ENCODE measurements at places on chromosomes 3 and 15.
A peak's percentile ranks its signal among the peaks of the same experiment; 100 is the strongest.

- DNase-seq, result no peak
Measured at GRCh38 chr3:124455891-124456290, 274.4 kb upstream of the UMPS start.

- DNase-seq, result peak; percentile 92
Measured at GRCh38 chr3:69212411-69213160, 90.2 kb upstream of the LMOD3 start.

- no peak for DNase-seq
Measured at GRCh38 chr3:108414007-108414406, 96.4 kb downstream of the MYH15 start.

DNA sequence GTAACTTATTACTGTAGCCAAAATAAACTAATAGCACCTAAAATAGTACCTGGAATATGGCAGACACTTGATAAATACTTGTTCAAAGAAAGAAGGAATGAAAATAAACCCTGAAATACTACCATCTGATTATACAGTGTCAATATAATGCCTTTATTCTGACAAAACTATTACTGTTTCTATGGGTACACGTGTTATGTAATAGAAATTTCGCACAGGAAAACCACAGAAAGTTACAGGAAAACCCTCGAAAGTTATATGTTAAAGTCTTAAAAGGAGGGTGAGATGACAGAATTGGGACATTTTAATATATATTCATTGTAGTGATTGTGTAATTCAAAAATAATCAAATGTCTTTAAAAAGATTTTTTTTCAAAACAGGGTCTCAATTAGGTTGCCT, 28.8 kb downstream of the ETFA start:
- no peak for DNase-seq

GRCh38 chr3:72039677-72040076, 254.7 kb upstream of the PROK2 start:
- no peak for DNase-seq

DNA sequence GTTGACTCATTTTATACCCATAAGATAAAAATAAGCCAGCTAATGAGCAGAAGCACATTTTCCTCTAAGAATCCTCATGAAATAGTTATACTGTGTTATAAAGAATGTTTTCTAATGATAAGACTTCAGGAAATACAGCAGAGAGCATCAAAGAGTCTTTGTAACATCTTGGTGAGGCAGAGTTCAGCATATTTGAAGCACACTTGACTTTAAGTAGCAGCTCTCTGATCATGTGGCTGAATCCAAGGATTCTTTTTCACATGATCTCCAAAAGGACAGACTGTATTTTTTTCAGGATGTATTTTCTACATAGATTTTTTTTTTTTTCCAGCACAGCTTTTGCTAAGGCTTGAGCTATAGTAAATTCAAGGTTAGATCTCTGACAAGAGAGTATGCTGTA, 195.1 kb downstream of the SI start:
- no peak for DNase-seq

DNA sequence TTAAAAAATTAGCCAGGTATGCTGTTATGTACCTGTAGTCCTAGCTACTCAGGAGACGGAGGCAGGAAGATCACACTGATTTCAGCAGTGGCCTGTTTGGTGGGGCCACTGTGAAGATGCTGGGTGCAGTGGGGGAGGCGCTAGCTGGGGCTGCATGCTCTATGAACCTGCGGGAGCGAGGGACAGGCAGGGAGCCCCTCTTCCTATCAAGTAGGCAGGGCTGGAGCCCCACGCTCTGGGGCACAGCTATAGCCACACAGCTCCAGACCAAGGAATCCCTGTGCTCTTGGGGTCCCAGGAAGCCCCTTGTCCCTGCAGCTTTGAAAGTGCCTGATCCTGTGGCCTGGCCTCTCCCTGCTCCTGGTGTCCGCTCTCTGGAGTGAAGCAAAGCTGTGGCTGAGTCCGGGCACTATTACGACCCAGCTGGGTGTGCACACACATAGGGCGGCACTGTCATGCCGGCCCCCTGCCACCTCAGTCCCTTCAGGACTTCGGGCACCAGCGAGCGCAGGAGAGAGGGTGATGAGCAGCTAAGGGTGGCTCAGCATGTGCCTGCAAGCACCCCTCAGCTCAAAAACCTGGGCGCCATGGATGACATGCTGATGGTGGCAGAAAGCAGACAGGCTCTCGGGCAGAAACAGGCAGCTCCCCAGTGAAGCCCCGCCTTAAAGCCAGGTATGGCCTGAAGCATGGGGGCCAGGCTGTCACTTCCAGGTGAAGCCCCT, 262.6 kb downstream of the TBC1D5 start:
- no peak for DNase-seq

DNA sequence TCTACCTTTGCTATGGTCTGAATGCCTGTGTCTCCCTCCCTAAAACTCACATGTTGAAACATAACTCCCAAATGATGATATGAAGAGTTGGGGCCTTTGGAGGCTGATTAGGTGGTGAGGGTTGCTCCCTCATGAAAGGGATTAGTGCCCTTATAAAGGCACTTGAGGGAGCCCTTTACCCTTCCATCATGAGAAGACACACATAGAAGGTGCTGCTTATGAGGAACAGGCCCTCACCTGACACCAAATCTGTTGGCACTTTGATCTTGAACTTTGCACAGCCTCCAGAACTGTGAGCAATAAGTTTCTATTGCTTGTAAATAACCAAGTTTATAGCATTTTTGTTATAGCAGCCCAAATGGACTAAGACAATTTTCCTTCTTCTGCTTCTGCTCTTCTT, 76.2 kb upstream of the ADAMTS9 start:
- DNase-seq, result peak; percentile 24

GRCh38 chr3:46097691-46098241, 70.5 kb upstream of the XCR1 start:
- no peak for DNase-seq

- DNase-seq, result no peak
Measured at GRCh38 chr3:51860703-51861665, at the start of gene IQCF2. IQCF2 (plus strand) TSS chr3:51861615; CDS start chr3:51861667, 52 bp downstream.

DNA sequence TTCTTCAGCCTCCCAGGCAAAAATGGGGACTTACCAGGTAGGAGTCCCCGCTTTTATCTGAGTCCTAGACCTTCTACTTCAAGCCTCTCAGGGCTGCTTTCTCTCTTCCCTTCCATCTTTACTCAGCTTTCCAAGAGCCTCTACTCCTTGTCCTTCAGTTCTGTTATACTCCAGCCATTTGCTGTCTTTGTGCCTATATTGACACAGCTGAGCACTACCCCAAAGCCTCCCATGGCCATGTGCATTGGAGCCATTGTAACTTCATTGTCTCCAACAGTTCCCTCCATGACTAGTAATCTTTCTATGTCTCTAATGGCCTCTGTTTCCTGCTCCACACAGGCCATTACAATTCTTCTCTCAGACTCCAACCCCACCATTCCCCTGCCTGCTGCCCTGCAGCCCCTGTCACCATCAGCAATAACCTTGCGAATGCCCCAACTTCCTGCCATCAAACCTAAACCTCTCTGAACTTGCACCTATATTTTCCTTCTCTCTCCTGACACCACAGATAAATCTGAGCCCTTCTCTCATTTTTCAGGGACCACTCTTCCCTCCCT, 77.9 kb upstream of the ADPGK start:
- DNase-seq, result no peak

DNA sequence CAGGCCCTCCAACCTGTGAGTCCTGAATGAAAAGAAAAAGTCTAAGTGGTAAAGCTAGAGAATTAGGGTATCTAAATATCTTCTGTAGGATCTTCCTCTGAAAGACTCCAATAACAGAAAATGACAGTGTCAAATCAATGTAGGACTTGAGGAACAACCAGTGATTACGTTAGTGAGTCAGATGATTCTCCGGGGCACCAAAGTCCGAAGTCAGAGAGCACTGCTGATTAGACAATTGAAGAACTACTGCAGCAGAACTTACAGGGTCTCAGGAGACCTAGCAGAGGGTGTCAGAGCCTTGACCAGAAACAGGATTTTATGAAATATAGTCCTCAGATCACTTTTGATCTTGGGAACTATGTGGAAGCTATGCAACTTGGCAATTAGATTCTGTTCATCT, 605.8 kb downstream of the EPHA3 start:
- DNase-seq, result no peak

DNA sequence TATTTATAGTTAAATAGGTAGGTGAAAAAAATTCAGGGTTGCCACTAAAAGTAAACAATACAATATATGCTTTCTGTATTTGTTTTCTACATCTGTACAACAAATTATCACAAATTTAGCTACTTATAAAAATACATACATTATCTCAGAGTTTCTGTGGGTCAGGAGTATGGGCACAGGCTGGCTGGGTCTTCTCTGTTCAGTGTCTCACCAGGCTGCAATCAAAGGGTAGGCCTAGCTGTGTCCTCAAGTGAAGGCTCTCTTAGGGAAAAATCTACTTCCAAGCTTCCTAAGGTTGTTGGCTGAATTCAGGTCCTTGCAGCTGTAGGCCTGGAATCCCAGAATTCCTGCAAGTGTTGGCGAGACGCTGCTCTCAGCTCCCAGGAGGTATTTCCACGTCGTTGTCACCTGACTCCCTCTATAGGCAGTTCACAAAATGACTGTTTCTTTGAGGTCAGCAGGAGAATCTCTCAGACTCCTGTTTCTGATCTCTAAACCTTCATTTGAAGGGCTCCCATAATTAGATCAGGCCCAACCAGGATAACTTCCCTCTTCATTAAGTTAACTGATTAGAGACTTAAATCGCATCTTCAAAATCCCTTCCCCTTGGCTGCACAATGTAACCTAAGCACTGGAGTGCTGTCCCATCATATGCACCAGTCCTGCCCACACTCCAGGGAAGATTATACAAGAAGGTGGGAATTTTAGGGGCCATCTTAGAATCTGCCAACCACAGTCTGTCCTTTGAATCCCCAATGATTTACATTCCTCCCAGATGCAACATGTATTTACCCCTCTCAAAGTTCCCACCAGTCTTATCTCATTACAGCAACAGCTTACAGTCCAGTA, 296.6 kb downstream of the SUCLG2 start:
- peak; percentile 8 for DNase-seq

DNA sequence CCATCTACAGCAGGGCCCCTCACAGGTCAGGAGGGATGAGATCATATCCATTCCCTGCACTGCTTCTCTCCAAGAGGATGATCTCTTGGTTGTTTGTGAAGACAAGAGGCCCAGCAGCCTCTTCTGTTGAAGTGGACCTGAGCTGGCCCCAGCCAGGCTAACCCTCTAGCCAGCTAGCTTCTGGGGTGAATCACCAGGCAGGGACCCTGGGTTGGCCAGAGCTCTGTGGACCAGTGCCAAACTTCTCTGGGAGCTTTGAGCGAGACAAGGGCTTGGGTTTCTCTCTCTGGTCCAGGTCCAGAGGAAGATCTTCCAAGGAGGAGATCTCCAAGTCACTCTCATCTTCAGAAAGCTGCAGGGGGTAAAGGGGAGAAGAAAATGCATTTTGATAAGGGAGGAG, 52.7 kb downstream of the CLDN18 start:
- DNase-seq, result no peak

GRCh38 chr3:153456833-153457545, 295.0 kb downstream of the RAP2B start:
- DNase-seq, result no peak

DNA sequence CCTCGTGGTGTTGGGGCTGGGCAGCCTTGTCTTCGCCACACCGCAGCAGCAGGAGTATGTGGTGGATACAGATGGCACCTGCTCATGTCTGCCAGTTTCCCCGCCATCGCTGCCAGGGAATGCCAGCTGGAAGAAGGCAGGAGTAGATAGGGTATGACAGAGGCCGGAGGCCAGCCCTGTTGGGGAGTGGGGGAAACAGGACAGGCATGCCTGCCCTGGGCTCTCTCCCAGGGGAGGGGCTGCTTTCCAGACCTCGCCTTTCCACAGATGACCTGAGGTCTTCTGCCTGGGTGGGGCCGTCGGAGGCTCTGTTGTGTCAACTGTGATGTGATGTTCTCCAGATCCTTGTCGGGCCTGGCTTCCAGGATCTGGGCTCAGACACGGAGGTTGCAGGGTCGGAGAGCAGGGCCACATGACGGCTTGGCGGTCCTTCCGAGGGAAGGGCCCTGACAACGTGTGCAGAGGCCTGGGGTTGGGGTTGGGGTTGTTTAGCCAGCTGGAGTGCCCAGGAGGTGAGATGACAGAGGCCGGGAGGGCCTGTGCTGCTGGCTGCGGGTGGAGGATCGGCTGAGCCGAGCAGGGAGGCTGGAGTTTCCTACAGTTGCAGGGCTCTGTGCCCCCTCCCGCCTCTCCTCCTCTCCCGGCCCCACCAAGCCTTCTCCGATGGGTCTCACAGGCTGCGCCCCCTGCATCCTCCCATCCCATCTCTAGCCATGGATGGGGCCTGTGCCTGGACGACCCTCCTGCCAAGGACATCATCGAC, 102.0 kb downstream of the TBC1D2B start:
- DNase-seq, result no peak

DNA sequence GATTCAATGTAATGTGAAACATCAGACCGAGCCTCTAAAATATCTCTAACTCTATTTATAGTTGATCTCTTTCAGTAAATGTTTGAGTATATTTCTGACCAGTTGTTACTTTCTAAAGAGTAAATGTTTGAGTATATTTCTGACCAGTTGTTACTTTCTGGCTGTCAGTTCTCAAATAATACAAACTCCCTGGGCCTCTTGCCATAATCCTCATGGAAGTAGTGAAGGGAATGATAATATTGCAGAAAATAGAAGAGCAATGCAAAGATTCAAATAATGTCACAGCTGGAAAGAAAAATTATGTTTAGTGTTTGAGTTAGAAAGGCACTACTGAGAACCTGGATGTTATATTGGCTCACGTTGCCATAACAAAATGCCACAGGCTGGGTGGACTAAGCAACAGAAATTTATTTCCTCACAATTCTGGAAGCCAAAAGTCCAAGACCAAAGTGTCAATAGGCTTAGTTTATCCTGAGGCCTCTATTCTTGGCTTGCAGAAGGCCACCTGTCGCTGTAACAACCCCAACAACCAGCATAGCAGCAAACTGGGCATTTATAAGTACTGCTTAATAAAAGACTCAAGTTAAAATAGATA, 470.6 kb upstream of the BCHE start:
- no peak for DNase-seq

GRCh38 chr3:73141525-73141924, 80.1 kb downstream of the EBLN2 start:
- DNase-seq, result no peak

- DNase-seq, result no peak
Measured at GRCh38 chr3:144312702-144313101, 341.1 kb downstream of the DIPK2A start.

GRCh38 chr3:155110996-155111901, 31.1 kb downstream of the MME start:
- DNase-seq, result no peak

DNA sequence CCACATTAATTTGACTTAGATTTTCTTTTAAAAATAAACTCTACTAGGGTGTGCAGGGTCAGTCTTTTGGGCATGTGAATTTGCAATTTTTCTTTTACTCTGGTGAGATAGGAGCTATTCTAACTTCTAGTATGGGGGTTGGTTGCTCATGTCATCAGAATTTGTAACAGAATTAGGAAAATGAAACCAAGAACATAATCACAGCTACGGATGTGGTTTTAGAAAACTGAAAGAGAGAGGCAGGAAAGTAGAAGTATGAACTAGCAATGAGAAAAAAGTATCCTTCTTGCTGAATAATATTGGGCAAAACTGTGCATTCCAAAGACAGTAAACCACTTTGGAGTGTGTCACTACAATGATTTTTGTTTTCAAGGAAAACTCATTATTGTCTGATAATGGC, 43.3 kb downstream of the ADPGK start:
- no peak for DNase-seq

Data from mammary epithelial cell (primary cell).